T-helper 1 cell (primary cell): ENCODE measurements at places on chromosomes 11 and 22.
A peak's percentile ranks its signal among the peaks of the same experiment; 100 is the strongest.

GRCh38 chr11:10181811-10182210 is 112.2 kb downstream of the SBF2 start:
- no peak for DNase-seq

DNA sequence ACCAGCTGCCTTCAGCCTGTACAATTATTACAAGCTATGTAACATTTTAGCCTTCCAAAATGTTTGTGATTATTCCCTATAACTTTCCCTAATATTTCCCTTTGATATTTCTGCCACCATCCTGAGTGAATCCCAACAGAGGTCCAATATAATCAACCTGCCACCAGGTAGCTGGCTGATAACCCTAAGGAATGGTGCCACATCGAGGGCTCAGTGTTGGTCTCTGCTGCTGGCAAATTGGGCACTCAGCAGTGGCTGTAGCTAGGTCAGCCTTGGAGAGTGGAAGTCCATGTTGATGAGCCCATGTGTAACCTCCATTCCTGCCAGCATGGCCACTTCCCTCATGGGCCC is 121.2 kb downstream of the ZNF280B start:
- no peak for DNase-seq

DNA sequence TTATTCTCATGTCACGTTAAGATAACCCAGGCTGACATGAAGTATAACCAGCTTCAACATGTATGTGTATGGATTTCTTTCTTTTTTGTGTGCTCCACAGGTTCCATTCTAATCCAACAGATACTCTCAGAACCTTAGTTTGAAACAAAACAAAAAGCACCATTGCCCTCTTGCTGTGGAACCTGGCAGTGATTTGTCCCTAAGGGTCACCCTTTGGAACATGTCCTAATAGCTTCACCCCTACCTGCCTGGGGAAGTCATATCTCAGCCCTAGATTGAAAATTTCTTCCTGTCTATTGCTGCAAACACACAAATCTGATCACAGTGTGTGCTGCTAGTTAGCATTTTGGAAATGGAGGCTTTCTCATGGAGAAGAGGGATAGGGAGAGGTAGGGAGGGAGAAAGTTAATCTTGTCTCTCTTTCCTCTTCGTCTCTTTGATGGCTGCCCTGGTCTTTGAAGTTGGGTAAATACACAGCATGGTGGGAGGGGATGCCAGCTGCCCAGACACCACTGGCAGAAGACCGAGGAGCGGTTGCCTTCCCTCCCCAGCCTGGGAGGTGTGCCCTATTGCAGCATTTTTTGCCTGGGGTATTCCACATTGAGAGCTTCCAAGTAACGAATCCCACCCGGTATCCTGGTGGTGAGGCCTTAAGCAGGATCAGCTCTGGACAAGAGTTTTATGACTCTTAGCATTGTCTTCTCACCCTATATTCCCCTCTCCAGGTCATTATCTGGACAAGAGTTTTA is 11.6 kb upstream of the CADM1 start:
- no peak for DNase-seq

GRCh38 chr11:117099696-117100095 is 1.5 kb upstream of the SIK3 start:
- no peak for DNase-seq

- no peak for DNase-seq
Observed at GRCh38 chr22:21612858-21613257, 17.0 kb downstream of the YDJC start.

DNA sequence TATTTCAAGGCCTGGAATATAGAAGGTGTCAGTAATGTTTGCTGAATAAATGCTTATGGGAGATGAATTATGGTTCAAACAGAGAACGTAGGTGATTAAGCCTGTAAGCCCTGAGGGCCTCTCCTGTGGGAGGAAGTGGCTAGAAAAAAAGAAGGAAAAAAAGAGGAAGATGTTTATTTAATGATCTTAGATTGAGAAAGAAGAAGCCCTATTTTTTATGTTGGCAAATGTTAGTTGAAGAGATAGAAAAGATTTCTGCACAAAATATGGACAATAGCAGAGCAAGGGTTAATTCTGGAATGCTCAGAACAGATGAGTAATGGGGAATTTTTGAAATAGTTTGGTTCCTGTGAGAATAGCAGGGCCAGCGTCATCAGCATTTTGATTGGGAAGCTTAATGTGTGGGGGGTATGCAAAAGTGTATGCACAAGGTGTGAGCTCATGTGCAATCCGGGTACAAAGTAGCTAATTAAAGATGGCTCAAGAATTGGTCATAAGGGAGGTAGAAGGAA is 95.7 kb downstream of the TEAD1 start:
- no peak for DNase-seq

DNA sequence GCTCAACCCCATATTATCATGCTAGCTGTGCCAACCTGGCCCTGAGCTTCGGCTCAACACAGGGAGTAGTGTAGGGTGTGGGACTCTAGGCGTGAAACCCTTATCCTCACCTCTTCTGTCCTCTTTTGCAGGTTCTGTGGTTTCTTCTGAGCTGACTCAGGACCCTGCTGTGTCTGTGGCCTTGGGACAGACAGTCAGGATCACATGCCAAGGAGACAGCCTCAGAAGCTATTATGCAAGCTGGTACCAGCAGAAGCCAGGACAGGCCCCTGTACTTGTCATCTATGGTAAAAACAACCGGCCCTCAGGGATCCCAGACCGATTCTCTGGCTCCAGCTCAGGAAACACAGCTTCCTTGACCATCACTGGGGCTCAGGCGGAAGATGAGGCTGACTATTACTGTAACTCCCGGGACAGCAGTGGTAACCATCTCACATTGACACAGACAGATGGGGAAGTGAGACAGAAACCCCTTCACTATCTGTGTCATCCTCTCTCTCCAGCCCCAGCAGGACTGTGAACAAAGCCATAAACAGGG is 76.4 kb downstream of the GGTLC2 start:
- DNase-seq, result no peak

DNA sequence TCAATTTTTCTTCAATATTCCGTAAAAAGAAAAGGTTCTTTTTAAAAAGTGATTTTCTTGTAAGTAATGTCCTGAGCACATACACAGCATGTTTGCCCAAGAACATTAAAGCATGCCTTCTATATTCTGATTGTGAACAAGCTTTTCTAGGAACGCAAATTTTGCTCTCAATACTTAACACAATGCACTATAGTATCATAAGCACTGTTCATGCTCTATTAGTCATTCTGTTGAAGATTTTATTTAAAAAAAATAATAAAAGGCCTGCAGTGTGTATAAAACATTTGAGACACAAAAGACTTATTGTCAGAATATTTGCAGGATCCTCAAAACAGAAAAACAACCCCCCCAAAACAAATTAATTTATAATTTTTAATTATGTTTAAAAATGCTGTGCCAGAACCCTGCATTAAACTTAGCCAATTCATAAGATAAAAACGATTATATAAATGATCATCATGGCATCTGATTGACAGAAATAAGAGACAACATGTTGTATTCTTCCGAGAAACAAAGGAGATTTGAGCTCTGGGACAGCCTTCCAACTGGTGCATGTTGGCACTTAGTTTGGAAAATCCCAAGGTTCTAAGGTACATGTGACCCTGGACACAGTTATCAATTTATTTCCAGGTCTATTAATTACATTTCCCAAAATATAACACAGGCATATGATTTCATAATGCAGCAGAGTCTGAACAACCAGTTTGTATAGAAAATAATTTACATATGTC is 13.1 kb downstream of the MTMR2 start:
- no peak for DNase-seq

- no peak for DNase-seq
Observed at GRCh38 chr22:22049684-22050083, 67.1 kb upstream of the TOP3B start.

- no peak for DNase-seq
Observed at GRCh38 chr22:39021552-39022250, 774 bp downstream of the APOBEC3D start.

GRCh38 chr22:30421695-30422480 is 3.7 kb upstream of the MTFP1 start:
- no peak for DNase-seq

GRCh38 chr11:120424185-120424969 is 87.2 kb upstream of the GRIK4 start:
- DNase-seq, result no peak

DNA sequence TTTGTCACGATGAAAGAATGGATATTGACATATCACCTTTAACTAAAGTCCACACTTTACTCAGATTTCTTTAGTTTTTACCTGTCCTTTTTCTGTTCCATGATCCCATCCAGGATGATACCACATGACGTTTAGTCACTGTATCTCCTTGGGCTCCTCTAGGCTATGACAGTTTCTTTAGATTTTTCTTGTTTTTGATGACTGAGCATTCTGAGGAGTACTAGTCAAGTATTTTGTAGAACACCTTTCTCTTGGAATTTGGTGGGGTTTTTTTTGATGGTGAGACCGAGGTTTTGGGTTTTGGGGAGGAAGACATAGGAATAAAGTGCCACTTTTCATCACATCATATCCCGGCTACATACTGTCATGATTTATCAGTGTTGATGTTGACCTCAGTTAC is 4.0 kb downstream of the LDHAL6A start:
- DNase-seq, result no peak

DNA sequence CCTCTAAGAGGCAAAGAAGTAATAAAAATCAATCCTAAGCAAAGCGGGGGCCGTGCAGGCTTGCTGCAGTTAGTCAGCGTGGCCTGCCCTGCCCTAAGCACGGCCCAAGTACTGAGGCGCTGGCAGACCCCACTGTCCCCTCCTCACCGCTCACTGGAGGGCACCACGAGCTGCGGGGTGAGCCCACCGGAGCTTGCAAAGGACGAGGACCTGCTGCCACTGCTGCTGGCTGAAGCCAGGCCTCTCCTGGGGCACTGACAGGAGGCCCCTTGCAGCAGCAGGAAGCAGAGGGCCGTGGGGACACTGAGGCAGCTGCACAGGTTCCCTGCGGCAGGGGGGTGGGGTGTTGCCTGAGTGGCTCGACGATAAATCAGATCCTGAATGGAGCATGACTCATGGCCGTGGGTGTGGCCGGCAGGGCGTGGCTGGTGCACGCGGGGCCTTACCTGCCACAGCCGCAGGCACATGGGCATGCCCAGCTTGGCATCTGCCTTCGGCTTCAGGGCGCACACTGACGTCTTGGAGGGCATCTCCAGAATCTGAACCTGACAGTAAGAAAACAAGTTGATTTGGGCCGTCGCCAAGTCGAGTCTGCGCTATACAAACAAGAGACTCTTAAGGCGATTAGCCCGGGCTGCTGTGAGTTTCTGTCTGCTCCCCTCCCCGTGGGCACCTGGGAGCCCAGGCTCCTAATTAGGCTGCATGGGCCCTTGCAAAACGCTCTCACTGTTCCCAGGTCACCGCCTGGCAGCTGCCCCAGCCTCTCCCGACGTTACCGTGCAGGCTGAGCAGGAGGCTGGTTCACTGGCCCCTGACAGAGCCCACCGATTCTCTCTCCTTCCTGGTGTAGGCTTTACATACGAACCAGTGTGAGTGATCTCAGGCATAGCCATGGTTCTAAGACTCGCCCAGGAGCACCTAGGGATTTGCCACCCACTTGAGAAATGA is 45.9 kb downstream of the TBX1 start:
- DNase-seq, result no peak

- DNase-seq, result no peak
Observed at GRCh38 chr22:35598396-35598710, 18.8 kb downstream of the MB start.

DNA sequence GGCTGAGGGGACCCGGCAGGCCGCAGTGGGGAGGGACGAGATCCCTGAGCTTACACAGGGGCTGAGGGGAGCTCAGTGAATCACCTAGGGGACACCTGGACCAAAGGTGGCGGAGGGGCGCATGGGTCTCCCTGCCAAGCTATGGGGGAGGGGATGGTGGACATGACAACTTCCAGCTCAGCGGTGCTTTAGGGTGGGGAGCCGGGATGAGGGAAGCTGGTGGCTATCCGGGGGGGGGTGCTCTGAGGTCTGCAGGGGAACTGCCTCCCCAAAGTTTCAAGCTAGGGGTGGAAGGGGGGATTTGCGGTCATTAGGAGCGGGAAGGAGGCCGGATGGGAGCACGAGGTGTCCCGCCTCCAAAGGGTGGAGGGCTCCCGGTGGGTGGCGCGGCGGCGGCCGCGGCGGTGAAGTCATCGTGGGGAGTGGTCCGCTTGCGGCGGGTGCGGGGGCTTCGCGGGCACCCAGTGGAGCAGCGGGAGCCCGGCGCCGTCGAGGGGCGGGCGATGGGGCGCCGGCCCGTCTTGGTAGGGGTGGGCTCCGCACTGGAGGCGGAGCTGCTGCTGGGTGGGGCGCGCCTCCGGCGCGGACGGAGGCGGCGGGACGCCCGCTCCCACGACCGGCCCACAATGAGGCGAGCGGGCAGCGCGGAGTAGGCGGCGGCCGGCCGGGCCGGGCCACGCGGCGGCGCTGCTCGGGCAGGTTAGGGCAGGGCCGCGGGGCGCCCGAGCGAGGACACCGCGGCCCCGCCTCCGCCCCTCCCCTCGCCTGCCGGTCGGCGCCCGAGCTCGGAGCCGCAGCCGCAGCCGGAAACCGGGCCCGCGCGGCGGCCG is at the start of gene MICALL1:
Gene MICALL1 (plus strand): TSS at position 764 of the 830 bp plus-strand sequence. CDS start 126 bp downstream, outside the sequence.
- peak; percentile 71 for DNase-seq

- no peak for DNase-seq
Observed at GRCh38 chr11:74780248-74781005, 31.8 kb downstream of the RNF169 start.

GRCh38 chr22:41828516-41828915 is 4.4 kb upstream of the SREBF2 start:
- DNase-seq, result no peak

DNA sequence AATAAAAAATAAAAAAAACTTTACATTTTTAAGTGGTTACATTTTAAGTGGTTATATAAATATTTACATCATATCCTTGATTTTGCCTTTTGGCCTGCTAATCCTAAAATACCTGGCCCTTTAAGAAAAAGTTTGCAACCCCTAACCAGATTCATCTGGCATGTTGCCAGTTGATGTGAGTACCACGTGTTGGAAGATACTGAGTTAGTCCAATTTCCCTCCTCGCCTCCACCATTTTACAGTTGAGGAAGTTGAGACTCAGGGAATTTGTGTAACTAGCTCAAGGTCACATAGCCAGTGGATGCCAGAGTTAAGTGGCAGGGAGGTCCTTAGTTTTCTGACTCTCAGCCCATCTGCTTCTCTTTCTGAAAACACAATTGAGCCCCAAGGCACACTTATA is 5.1 kb downstream of the ELF5 start:
- DNase-seq, result no peak

GRCh38 chr11:60831143-60831500 is 10.8 kb upstream of the CCDC86 start:
- peak; percentile 75 for DNase-seq

GRCh38 chr11:117037279-117037974 is 60.8 kb downstream of the SIK3 start:
- DNase-seq, result no peak

- no peak for DNase-seq
Observed at GRCh38 chr11:116865696-116866095, 28.3 kb upstream of the APOA1 start.

DNA sequence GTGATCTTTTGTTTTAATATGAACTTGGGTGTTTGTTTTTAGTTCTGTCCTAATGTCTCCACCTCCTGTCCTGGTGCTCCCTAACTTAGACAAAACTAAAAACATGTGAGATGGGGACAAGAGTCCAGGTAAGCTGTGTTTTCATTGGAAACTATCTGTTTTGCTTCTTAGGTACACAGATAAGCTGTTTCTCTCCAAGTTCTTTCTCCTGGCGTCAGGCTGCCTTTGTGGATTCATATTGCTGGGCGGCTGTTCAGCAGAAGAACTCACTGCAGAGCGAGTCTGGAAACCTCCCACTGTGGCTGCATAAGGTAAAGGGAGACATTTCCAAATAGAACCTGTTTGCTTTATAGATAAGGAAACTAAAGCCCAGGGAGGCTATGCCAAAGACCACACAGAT is 24.7 kb downstream of the PANX1 start:
- DNase-seq, result no peak
